Activated effector memory CD4-positive, alpha-beta T cell treated with Interleukin-2 at 50 U/mL for 16 hours (primary cell): ENCODE measurements at places on chromosomes 2 and 18.

- DNase-seq = no peak
These were observed 35.8 kb downstream of the PID1 start for GRCh38 chr2:229235131-229235914.

- no peak for DNase-seq
These were observed 57.9 kb upstream of the CD226 start for GRCh38 chr18:70005580-70005979.

DNA sequence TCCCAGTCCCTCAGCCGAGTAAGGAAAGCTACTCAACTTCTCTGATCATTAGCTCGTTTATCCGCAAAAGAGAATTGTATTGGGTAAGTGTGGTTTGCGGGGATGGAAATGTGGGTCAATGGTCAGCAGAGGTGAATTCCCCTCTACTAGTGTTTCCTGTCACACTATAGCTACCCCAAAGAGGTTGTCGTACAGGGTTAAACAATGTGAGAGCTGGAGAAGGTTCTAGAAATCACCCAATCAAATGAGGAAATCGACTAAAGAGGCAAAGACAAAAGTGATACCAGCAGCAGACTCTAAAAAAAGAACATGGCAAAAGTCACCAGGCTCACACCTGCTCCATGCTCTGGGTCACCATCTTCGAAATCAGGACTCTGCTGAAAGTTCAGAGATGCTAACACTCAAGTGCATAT is 144.7 kb upstream of the ITGA4 start:
- DNase-seq = no peak

DNA sequence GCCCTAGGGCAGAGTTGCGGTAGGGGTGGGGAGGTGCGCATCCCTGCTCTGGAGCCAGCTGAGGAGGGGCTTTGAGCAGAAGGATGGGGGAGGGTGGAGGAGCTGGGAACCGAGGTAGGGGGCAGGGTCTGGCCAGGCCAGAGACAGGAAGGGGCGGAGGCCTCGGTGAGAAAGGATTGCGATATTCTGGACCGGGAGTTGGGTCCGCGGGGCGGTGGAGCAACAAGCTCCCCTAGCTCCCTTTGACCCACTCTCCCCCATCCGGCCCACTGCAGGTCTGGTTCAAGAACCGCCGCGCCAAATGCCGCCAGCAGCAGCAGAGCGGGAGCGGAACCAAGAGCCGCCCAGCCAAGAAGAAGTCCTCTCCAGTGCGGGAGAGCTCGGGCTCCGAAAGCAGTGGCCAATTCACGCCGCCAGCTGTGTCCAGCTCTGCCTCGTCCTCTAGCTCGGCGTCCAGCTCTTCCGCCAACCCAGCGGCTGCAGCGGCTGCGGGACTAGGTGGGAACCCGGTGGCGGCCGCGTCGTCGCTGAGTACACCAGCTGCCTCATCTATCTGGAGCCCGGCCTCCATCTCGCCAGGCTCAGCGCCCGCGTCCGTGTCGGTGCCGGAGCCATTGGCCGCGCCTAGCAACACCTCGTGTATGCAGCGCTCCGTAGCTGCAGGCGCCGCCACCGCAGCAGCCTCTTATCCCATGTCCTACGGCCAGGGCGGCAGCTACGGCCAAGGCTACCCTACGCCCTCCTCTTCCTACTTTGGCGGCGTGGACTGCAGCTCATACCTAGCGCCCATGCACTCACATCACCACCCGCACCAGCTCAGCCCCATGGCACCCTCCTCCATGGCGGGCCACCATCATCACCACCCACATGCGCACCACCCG is 4.8 kb downstream of the OTX1 start:
- DNase-seq = no peak

- no peak for DNase-seq
These were observed 152.8 kb downstream of the INHBB start for GRCh38 chr2:120498576-120499394.

DNA sequence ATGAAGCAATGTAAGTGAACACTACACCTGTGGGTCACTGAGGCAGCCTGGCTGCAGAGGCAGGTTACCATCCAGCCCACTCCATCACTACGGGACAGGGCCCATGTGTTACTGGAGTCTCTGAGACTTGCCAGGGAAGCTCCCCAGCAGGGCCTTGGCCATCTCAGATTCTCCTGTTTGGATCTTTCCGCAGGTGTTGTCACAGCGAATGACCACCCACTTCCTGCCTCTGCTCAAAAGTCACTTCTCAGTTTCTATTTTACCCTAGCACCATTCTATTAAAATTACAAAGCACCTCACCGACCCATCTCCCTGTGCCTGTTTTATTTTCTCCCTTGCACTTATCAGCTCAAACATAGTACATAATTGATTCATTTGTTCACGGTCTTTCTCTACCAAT is 34.5 kb upstream of the L3MBTL4 start:
- no peak for DNase-seq

DNA sequence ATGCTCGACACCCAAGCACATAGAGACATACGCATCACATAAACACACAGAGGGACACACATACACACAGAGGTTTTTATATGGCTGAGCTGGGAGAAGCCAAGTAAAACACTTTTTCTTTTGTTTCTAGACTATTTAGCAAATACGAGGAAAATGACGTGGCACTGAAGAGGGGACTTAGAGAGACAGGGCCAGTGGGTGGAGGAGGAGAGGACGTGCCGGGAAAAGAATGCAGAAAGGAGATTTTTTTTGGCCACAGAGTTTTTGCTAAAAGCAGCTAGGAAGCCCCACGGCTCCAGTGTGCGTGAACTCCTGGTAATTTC is 168.5 kb upstream of the KLF7 start:
- no peak for DNase-seq

DNA sequence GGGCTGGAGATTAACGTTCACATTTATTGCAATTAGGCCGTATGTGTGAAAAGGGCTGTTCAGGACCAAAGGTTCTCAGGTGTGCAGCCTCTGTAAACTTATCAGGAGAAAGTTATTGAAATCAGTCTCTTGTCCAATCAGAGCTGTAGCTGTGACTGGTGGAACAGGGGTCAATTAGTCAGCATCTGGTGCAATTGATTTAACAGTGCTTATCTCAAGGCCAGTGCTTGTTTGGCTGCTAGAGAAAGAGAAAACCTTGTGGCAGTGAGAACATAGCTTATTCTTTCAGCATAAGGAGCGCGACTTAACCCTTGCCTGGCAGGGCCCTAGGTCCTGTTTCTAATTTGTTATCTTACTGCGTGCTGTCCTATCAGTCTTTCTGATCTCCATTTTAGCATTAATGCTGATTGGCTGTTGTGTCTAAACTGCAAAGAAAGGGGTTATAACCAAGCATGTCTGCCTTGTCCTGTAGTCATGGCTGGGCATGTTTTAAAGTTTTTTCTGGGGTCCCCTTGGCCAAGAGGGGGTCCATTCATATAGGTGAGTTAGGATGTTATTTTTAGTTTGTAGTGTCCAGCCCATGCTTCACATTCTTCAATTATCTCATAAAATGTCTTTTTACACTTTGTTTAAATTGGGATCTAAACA is 66.4 kb downstream of the CYB5A start:
- DNase-seq = no peak

DNA sequence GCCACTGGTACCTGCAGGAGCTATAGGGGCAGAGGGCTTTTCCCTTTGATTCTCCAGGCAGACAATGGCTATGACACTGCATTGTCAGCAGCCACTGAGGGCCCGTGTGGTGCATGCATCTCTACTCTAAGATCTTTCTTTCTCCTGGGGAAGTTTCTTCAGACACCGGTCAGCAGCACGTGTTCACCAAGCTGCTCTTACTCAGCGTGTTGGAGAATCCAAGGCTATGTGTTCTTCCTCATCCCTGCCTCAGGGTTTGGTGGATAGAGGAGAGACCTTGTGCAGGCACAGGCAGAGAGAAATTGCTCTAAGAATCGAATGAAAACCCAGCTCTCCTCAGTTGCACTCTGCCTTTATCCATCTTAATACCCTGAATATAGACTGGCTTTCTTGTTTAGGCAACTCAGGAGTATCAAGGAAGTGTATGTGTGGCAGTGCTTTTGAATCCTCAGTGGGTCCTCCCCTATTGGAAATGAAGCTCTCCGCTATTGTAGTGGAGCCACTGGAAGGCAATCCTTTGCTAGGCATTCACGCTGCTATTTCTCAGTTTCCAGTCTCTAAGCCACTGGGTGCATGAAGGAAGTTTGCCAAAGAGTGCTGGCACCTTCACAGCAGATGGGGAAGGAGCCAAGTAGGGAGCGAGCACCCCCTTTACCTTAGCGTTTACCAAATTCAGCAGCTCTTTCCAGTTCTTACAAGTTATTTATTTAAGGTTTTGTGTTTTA is 86.9 kb upstream of the EML6 start:
- no peak for DNase-seq

DNA sequence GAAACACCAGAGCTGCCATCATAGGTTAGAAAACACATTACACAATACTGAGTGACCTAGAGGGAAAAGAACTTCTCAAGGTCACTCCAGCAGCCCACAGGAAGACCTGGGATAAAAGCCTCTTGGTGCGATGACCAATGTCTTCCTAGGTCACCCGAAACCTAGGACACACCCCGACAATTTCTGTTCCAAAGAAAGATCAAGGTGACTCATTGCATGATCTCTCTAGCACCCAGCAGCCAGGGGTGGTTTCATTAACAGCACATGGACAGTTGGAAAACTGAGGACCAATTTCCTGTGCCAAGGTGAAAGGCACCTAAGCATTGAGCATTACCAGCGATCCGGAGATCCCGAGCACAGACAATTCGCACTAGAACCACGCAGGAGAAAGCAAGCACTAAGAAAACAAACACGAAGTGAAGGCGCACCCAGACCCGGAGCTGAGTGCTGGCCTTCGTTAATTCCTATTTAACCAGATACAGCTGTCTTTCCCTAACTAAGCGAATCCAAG is 1.5 kb downstream of the CACNB4 start:
- DNase-seq = no peak

DNA sequence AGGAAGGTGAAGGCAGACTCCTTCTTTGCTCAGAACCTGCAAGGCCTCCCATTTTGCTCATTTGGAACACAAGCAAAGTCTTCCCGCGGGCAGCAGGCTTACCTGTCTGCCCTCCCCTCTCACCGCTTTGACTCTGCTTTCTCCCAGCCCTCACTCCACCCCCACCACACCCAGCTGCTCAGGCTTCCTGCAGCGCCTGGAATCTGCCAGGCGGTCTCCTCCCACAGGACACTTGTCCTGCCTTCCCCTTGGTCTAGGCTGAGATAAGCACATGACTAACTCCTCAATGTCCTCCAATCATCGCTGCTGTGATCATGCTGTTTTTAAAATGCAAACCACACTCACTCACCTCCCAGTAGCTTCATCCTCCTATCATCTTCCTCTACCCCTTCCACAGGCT is 430.0 kb downstream of the ZNF516 start:
- DNase-seq = no peak

DNA sequence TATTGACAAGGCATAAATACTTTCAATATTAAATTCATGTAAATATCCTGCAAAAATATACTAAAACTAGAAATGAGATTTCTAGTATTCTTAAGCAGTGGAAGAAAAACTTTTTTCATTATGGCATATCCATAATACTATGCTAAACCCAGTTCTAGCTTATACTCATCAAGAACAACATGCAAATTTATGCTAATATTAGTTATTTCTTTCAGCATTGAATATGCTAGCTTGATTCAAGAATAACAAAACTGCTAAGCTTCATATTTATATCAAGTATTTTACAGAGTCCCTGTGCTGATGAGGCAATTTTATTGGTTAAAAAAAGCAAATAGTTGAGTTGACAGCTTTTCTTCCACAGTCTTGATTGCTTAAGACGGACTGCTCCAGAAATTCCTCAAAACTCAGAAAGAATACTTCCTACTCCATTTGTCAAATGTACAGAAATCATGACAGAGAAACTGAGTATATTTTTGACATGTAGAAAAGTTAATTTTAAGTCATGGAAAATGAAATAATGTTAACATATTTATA is 105.0 kb downstream of the PIGN start:
- no peak for DNase-seq

DNA sequence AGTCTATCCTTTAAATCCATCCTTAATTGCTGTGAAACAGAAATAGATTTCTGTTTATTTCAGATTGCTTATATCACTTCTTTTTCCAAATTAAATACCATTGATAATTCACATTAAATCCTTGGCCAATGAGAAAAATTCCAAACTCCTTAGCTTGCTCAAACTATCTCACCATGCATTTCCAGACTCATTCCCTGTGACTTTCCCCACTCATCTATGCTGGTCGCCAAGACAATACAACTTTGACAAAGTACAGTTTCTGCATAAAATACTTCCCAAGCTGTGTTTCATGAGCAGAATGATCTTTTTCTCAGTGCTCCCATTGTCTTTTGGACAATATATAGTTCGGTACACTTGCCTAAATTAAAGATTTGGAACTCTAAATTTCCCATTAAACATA is 575.6 kb downstream of the CPS1 start:
- DNase-seq = no peak

- DNase-seq = no peak
These were observed 207.2 kb downstream of the NAPG start for GRCh38 chr18:10732990-10733389.

DNA sequence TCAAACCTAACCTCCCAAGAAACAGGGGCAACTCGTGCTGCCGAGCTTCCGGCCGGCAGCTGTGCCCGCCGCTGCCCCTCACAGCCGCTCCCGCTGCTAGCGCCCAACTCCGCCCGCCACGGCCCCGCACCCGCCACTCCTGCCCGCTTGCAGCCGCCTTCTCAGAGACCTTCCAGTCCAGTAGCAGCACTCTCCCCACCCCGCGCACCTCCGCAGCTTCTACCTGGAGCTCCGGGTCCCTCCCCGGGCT is 722 bp upstream of the C2orf15 start:
- DNase-seq = no peak

DNA sequence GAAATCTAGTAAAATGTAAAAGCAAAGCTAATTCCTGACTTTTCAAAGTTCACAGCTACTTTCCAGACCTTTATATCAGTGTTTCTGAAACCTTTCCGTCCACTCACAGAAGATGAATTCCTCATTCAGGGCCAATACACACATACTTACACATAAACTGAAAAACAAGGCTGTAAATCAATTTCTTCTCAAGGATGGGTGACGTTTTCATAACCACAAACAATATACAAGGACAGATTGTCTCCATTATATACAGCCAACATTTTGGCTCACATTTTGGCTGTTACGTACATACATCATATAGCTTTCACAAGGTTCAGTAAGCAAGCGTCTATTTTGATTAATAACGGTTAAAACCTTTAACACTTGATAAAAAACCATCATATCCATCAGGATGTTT is 1.4 kb downstream of the RPRD1A start:
- no peak for DNase-seq

DNA sequence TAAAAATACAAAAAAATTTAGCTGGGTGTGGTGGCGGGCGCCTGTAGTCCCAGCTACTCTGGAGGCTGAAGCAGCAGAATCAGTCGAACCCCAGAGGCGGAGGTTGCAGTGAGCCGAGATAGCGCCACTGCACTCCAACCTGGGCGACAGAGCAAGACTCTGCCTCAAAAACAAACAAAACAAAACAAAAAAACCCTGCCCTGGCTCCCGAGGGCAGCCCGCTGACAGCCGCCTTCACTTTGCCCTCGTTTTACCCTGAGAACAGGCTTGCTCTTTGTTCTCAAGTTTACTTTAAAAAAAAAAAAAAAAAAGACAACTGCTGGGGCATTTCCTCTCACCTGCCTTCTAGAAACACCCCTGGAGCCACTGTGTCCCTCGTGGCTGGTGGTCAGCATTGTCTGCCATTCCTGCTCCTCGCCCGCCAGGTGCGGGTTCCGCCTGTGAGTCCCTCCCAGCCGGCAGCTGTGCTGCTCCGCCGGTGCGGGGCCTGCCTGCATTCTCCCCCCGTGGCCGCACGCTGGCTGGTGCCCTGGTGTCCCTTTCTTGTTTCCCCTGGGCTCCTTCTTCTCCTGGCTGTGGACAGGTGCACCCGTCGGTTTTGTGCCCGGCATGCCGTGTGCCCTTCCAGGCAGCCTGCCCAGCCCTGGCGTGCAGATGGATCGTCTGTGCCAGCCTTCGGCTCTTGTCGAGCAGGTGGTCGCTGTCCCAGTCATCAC is 105.7 kb downstream of the USP40 start:
- DNase-seq = no peak
